Breast epithelium (tissue), 4 donors: ENCODE measurements at places on chromosomes 16 and 17. TPM values are rescaled to one million over a fixed set of nuclear protein-coding genes. Genes with fewer than 3 reads are reported as not detected.
A peak's percentile ranks its signal among the peaks of the same experiment; 100 is the strongest.

KCNJ16 gene
- 1.3 TPM for total RNA-seq

NPIPA8 gene
- total RNA-seq = not detected

KRT28 gene
- not detected for total RNA-seq

DNA sequence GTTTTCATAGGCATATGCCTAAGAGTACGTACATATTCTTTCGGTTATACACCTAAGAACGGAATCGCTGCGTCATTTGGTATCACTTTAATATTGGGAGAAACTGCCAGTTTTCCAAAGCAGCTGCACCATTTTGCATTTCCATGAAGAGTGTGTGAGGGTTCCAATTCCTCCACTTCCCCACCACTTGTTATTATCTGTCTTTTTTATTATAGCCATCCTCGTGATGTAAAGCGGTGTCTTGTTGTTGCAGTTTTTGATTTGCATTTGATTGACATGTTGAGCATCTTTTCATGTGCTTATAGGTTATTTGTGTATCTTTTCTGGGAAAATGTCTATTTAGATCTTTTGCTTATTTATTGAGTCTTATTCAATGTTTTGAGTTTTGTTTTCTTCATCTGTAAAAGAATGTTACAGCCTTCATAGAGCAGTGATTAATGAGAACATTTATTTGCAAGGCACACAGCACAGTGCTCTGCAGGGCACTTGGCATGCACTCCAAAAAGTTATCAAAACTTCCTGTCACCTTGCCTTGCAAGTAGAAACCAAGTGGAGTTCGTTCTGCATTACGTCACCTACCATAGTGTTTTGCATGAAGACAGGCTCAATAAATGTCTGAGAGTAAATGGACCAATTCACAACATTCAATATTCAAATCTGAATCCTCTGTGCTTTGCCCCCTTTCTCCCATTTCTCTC, 26.6 kb upstream of the ST6GALNAC1 start:
- no peak overlapping the region for H3K4me3 ChIP-seq
- no peaks in the 10 kb centered on the region for H3K36me3 ChIP-seq
- peaks cover 3% of the 10 kb centered on the region for H3K4me1 ChIP-seq

- no peak overlapping the region for H3K27ac ChIP-seq
- no peaks in the 10 kb centered on the region for H3K27me3 ChIP-seq
- no peak for DNase-seq
- H3K36me3 ChIP-seq = no peaks in the 10 kb centered on the region
Measured at GRCh38 chr17:79937391-79938335, 98.0 kb downstream of the TBC1D16 start.

DNA sequence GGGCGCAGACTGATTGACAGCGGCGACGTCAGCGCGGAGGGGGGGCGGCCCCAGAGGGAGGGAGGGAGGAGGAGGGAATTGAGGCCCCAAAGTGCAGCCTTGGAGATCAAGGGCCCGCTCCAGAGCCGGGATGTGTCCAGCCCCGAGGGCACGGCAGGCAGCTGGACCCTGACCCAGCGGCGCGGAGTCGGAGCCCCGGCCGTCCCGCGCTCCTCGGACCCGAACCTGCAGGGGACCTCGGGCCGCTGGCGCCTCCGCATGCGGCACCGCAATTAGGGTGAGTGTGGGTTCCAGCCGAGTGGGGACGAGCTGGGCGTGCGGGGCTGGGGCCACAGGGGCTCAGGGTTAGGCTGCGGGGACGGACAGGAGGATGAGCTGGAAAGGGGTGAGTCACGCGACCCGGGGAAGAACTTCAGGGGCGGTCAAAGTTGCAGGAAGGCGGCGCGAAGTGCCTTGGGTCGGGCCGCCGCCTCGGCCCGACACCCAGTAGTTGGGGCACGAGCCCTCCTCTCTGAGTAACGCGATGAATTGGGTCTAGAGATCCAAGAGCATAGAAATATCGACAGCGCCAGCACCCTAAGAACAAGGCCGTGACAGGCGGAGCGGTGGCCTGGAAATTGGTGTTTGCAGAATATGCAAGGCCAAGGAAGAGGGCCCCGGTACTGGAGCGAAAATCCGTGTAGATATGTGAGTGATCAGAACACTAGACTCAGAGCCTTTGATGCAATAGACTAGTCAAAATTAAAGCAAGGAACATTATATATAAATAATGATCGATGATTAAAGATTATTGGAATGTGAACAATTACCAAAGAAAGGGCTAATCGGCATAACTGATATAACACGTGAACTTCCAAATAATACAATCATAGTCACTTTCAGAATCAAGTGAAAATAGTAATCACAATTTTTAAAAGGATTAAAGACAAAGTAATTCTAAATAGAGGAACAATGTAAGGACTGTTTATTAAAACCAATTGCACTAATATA, at the start of gene TBX4:
TSS of gene TBX4 (plus strand) at position 122 of the 990 bp plus-strand sequence. CDS start 4,069 bp downstream, outside the sequence.
- H3K36me3 ChIP-seq = no peaks in the 10 kb centered on the region
- H3K27ac ChIP-seq = no peak within 1 kb of the TSS
- peaks cover 5% of the 10 kb centered on the region for H3K4me1 ChIP-seq
- H3K27me3 ChIP-seq = peaks cover 9% of the 10 kb centered on the region
- H3K4me3 ChIP-seq = peak within 1 kb of the TSS; percentile 31
- DNase-seq = peak; percentile 14

SDK2 gene
- total RNA-seq = 2.9 TPM

GRCh38 chr16:27646806-27647205, 96.9 kb downstream of the KATNIP start:
- no peak overlapping the region for H3K4me3 ChIP-seq
- H3K27ac ChIP-seq = no peak overlapping the region
- H3K36me3 ChIP-seq = no peaks in the 10 kb centered on the region
- H3K27me3 ChIP-seq = no peaks in the 10 kb centered on the region

DNA sequence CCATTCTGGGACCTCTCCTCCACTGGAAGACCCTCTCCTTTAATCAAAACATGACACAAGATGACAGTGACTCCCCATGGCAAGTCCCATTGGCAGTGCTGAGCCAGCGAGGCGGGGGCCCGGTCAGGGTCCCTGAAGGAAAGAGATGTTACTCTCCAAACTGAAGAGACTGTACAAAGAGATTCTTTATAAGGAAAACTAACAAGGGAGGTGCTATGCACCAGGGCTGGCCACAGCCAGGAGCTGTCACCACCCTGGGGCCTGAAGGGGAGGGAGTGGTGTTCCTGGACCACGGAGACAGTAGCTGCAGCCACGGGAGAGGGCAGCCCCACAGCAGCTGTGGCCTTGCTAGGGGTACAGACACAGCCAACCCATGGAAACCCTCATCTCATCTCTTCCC, 123.1 kb downstream of the XYLT1 start:
- H3K4me1 ChIP-seq = no peaks in the 10 kb centered on the region
- H3K27ac ChIP-seq = no peak overlapping the region
- H3K36me3 ChIP-seq = no peaks in the 10 kb centered on the region
- H3K27me3 ChIP-seq = no peaks in the 10 kb centered on the region
- no peak overlapping the region for H3K4me3 ChIP-seq
- DNase-seq = no peak

CHAD gene
- 2.3 TPM for total RNA-seq

ARHGAP23 gene
- 25.2 TPM for total RNA-seq

DNA sequence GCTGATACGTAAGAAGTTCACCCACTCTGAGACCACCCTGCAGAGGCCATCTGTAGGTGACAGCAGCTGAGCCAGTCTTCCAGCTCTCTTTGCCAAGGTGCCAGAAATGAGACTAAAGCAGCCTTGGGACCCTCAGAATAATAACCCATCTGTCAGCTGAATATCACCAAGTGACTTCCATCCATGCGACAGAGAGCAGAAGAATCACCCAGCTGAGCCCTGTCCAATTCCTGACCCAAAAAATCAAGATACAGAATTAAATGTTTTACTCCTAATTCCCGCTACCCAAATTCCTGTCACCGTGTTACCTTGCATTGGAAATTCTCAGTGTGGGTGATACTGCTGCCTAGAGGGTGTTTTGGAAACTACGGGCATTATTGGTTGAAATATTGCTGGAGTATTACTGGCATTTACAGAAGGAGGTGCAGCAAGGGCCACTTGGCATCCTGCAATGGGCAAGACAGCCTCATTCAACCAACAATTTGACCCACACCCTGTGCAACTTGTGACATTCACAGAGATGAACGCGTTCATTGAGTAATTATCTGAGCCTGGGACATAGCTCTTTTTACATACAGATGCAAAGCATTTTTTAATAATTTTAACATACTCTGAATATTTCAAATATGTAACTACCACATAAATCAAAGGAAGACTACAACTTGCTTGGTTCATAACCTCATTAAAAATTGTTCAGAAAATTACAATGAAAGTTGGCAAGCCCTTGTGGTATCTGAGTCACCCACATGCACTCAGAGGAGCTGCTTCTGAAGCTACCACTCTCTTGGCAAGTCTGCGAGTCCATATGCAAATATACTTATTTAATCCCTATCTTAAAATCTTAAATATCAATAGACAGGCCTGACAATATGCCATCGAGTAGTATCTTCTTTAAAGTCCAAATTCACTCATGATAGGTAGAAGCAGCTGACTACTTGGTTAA, 126.6 kb downstream of the C16orf95 start:
- H3K4me1 ChIP-seq = no peaks in the 10 kb centered on the region
- H3K27ac ChIP-seq = no peak overlapping the region
- no peak overlapping the region for H3K4me3 ChIP-seq
- no peaks in the 10 kb centered on the region for H3K36me3 ChIP-seq
- DNase-seq = no peak

CACNB1 gene
- total RNA-seq = 12.8 TPM

GRCh38 chr17:41415833-41416335, 8.5 kb downstream of the KRT37 start:
- no peak for DNase-seq
- peak overlapping the region; percentile 30 for H3K27ac ChIP-seq
- H3K36me3 ChIP-seq = no peaks in the 10 kb centered on the region

DNA sequence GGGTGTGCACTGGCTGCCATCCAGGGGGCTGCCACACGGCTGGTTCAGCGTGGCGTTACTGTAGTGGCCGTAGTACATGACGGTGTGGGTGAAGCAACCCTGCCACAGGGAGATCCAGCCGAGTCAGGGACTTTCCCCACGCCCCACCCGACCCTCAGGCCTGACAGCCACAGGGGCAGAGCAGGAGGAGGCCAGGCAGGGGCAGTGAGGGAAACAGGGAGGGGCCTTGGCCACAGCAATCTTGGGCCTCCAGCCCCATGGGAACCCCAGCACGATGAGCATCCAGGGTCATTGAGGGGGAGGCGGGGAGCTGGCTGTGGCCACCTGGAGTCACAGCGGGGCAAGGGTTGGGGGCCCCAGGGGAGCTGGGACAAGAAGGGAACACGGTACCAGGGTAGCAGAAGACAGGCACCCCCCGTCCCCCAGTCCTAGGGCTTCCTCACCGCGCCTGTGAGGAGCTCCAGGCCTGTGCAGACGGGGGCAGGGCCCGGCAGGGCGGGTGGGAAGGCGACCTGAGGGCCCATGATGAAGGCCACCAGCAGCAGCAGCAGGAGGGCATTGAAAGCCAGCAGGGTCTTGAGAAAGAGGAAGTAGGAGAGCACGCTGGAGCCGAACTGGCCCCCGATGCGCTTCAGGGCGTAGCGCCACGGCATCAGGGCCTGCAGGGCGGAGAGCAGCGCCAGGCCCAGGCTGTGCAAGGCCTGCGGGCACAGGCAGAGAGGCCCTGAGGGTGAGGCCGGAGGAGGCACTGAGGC, 4.3 kb downstream of the TMC6 start:
- no peak for DNase-seq
- no peak overlapping the region for H3K4me3 ChIP-seq
- H3K4me1 ChIP-seq = no peaks in the 10 kb centered on the region

DNA sequence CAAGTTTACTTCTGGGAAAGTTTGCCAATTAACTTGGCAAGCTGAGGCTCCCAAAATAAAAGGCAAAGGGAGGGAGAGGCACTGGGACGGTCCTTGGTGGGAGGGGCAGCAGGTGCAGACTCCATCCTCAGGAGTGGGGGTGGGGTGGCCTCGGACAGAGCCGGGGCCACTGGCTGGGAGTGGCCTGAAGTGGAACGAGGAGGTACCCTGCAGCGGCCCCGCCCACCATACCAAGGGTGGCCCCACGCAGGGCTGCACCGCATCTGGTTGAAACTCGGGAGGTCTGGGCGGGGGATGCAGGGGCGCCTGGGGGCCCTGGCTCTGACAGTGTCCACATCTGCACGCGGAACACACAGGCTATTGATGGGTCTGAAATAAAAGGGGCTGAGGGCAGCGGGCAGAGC, 42.4 kb upstream of the SLC38A10 start:
- H3K27ac ChIP-seq = peak overlapping the region; percentile 86
- H3K4me1 ChIP-seq = peaks cover 25% of the 10 kb centered on the region
- H3K27me3 ChIP-seq = no peaks in the 10 kb centered on the region
- no peak for DNase-seq

- H3K27ac ChIP-seq = no peak overlapping the region
- no peaks in the 10 kb centered on the region for H3K27me3 ChIP-seq
- no peak overlapping the region for H3K4me3 ChIP-seq
- no peaks in the 10 kb centered on the region for H3K4me1 ChIP-seq
Measured at GRCh38 chr16:53515259-53515658, 12.2 kb upstream of the AKTIP start.

DNA sequence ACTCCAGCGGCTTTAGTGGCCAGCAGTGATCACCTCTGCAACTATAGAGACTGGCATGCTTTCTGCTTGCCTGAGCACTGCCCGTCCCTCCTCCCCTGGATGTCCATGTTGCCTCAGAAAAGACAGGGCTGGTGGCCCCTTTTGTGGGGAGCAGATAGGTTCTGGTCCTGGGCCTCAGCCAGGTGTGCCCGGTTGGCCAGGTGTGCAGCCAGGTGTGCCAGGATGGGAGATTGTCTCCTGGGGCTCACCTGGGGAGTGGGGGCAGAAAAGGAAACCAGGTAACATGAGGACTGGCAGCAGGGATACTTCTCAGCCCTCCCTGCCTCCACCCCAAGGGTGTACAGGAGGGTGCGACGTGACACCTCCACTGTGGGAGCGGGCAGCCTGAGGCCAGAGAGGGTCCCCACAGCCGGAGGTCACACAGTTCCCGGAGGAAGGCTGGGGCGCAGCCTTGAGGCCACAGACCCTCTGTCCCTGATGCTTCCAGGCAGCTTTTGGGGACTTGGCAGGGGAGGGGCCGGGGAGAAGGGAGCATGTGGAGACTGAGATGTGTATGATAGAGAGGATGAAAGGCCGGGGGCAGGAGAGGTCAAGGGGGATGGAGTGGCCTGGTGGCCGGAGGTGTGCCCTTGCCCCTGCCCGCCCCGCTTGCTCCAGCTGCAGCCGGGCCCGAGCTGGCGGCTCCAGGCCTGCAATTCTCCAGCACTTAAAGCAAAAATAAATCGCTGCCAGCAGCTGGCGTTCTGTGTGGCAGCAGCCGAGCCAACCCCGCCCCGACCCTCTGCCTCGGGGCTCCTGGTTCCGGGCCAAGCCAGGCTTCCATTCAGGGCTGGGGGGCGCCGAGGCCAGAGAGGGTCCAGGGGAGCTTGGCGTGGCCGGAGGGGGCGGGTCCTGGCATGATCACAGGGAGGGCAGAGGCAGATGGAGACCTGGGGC, 6.7 kb downstream of the KCNJ12 start:
- no peak overlapping the region for H3K4me3 ChIP-seq
- no peak overlapping the region for H3K27ac ChIP-seq
- peaks cover 23% of the 10 kb centered on the region for H3K27me3 ChIP-seq
- no peaks in the 10 kb centered on the region for H3K36me3 ChIP-seq

DNA sequence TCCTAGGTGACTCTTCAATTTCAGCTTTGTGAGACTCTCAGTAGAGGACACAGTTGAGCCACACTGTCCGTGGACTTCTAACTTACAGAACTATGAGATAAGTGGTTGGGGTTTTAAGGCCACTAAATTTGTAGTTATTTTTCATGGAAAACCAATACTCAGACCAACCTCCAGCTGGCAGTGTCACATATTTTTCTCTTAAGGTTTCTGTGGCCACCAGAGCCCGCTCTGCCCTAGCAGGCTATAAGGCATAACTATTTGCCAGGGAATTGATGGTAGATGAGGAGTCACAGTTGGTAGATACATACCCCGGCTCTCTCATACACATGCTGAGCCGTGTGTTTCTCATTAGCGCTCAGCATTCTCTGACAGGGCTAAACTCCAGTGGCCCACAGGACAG, 336.8 kb upstream of the MON1B start:
- no peak overlapping the region for H3K4me3 ChIP-seq
- no peaks in the 10 kb centered on the region for H3K27me3 ChIP-seq
- DNase-seq = no peak
- no peak overlapping the region for H3K27ac ChIP-seq
